ENCODE measurements at places on chromosomes 7 and 10.

DNA sequence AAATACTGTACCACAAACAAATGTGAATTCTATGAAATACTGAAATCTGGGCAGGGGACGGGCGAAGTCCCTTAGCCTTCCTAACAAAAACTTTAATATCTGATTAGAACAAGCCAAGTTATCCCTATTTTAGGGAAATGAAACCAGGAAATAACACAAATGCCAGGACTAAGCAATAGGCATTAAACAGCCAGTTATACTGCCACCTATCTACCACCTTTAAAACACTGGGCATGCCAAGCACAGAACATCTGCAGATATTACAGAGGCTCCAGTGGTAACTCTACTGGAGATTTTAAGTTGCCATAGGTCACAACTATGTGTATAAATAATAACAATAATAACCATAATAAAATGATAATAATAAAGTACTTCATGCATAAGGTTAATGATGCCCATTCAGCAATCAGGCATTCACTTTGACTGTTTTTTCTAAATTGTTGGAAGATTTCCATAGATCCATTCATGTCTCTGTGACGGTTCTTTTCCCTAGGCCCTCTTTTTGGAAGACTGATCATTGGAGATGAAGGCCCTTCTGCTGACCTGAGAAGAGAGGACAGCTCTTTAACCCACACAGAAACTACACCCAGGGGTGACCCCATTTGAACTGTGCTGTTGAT lies 195.7 kb downstream of the CACNA2D1 start:
- no peak for DNase-seq

DNA sequence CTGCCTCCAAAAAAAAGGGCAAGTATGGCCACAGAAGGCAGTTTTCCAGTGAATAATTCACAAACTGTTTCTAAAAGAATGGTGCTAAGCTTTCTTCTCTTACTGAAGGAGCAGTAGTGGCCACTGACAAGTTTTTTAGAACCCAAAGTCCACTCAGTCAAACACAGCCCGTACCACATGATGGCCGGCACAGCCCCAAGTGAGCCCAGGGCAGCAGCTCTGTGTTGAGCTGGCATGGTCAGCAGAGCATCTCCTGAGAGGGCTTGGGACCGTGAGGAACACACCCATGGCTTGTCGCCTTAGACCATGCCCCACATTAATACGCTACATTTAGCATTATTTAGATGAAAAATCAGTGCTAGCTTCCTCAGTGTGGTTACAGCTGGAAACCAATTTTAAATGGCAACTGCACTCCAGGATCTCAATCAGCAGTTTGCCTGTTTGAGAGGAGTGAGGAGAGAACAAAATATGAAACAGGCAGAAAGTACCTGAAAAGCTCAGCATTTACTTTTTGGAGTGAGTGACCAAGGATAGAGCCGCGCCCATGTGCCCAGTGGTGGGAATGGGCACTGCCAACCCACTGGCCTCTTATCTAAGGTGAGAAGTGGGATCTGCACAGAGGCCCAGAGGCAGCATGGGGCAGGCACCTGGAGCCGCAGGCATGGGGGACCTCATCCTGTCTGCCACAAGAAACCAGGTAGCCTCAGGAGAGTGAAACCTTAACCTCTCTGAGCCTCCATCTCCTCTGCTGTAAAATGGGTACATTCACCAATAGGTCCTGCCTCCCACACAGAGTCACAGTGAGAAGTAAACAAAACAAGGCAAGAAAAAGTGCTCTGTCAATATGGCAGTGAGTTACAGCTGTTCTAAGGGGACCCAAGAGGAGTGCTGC lies 17.4 kb downstream of the PSAP start:
- no peak for DNase-seq

- no peak for DNase-seq
Measured at GRCh38 chr7:96855139-96855538, 145.5 kb upstream of the SEM1 start.

- no peak for DNase-seq
Measured at GRCh38 chr7:122588621-122589020, 110.3 kb downstream of the RNF133 start.

DNA sequence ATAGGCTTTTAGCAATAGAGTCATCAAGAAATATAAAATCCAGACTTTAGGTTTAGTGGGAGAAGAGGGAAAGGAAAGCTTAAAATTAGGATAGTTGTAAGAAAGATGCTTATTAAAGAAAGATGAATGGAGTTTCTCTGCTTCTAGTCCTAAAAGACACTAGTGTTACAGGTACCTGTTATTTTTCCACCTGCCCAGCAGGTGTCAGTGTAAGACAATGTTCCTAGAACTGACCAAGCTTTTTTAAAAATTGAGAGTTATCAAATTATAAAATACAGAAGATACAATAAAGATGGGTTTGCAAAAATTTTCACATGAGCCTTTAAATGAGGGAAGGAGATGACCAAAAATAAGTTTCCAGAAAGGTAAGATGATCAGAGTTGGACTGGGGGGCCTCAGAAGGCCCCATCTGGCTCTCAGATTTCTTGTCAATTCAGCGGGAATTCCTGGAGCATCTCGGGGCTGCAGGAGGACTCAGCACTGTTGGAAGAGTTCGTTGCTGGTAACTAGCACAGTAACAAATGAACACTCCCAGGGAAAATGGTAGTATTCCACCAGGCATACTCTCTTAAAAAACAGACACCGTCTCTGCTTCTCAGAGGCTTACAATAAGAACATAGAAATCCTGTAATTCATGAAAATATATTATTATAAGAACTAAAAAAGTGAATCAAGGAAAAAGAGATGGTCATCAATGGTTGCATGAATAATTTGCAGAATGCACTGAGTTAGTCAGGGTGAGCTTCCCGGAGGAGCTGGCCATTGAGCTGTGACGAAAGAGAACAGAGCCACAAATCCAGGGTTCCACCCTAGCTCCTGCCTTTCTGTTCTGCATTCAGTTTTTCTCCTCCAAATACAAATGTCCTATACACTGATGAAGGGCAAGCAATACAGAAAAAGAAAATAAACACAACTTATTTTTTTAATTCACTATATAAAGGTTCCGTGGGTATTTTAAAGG lies 71.8 kb upstream of the PIK3CG start:
- no peak for DNase-seq

- peak; percentile 51 for DNase-seq
Measured at GRCh38 chr10:70145666-70146488, 623 bp downstream of the TYSND1 start.

Measured in stimulated activated CD4-positive, alpha-beta T cell treated with anti-CD3 and anti-CD28 coated beads, TNF-alpha, amount 100 ng/mL, for 4 hours (primary cell).